ENCODE measurements at places on chromosomes 3 and 15.

- DNase-seq = no peak
Measured at GRCh38 chr3:98945101-98945524, 43.6 kb upstream of the DCBLD2 start.

GRCh38 chr15:67927501-67928168 is 87.8 kb upstream of the RNU6-1 start:
- no peak for DNase-seq

DNA sequence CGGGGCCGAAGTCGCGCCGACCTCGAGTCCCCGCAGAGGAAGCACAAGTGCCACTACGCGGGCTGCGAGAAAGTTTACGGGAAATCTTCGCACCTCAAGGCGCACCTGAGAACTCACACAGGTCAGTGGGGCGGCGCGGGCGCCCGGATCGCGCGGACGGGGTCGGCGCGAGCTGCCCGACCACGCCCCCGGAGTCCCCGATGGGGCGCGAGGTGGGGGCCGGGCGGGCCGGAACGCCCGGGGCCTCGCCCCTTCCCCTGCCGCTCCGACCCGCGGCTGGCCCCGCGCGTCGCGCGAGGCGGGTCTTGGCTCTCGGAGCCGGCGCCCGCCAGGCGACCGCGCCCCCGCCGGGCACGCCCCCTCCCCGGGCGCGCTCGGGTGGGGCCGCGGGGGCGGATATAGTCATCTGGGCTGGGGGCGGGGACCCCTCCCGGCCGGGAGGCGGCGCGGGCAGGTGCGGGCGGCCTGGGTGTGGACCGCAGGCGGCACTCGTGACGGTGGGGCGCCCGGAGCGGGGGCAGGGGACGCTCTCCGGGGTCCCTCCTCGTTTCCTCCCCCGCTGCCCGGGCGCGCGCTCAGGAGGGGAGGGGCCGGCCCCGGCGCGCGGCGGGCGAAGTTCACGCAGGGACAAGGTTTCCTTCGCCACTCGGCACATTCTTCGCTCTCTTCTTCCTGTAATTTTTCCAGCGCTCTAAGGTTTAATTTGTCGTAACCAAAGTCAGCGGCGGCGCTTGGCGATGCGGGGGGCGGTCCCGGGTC is 1.2 kb downstream of the KLF13 start:
- DNase-seq = peak; percentile 72

DNA sequence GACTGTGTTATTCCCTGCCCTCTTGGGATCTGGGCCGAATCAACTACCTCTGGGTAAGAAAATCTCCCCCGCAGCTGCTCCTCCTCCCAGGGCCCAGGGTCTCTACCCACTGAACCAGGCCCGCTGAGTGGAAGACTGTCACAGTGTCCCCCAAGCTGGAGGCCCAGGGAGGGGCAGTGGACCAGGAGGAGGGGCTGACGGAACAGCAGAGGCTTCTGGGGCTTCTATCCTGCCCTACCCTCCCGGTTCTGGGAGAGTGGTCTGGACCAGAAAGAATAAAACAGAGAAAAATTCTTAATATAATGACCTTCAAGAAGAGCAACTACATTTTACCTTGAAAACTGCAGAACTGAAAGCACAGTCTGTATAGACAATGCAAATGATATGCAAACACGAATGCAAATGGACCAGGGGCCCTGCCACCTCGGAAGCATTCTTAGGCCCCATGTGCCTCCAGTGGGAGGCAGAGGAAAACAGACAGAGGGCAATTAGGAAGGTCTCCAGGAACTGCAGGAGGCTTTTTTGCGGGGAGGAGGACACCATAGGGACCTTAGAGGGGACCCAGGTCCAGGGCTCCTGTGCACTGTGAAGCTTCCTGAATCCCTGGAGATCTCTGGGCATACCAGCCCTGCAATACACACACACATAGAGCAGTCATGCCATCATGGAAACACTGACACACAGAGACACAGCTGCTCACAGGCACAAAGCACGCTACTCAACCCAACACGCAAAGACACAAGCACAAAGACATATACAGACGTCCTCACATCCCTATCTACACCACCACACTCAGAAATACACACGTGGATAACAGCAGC is 12.3 kb downstream of the MEGF11 start:
- no peak for DNase-seq

- DNase-seq = no peak
Measured at GRCh38 chr3:99686469-99686868, 48.1 kb downstream of the COL8A1 start.

DNA sequence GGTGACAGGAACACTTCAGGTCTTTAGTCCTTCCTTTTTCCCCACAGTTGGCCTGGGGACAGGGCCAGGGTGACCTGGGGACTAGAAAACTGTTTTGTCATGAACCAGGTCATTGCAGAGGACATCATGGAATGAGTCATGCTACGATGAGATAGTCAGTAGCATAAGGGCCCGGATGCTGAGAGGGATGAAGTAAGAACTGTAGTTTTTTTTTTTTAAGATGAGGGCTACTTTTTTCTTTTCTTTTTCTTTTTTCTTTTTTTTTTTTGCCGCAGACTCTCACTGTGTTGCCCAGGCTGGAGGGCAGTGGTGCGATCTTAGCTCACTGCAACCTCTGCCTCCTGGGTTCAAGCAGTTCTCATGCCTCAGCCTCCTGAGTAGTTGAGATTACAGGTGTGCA is 8.0 kb downstream of the MAP2K5 start:
- DNase-seq = no peak

GRCh38 chr3:16765661-16766060 is 119.1 kb upstream of the PLCL2 start:
- no peak for DNase-seq
